ENCODE measurements at places on chromosomes 1 and 21.
A peak's percentile ranks its signal among the peaks of the same experiment; 100 is the strongest.

GRCh38 chr1:7760245-7760644 lies 10.9 kb upstream of the VAMP3 start:
- no peak for DNase-seq

DNA sequence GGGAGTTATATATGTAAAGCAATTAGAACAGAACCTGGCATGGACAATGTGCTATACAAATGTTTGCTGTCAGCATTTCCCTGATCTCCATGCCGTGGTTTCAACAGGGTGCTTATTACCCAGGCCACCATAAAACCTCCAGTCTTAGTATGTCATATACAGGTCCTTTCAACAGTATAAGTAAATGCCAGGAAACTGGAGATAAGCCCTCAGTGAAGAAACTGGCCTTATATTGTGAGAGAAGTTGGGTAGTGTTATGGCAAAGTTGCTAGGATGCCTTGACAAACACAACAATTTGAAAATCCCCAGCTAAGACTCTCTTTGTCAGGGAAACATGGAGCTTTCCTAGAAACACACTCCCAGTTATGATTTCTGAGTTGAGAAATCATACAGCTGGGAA lies 850.2 kb upstream of the ADAMTS5 start:
- DNase-seq = no peak

DNA sequence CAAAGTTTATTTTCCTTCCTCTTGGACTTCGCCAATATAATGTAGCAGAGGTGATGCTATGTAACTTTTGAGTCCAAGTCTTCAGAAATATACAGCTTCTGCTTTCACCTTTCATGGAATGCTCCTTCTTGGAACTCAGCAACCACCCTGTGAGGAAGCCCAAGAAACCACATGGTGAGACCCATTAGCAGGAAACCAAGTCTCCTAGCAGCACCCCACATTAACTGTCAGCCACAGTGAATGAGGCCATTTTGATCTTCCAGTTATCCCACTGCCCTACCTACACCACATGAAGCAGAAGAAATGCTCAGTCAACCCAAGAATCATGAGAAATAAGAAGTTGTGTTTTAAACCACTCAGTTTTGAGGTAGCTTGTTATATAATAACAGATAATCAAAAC lies 58.2 kb downstream of the PAPPA2 start:
- DNase-seq = no peak

DNA sequence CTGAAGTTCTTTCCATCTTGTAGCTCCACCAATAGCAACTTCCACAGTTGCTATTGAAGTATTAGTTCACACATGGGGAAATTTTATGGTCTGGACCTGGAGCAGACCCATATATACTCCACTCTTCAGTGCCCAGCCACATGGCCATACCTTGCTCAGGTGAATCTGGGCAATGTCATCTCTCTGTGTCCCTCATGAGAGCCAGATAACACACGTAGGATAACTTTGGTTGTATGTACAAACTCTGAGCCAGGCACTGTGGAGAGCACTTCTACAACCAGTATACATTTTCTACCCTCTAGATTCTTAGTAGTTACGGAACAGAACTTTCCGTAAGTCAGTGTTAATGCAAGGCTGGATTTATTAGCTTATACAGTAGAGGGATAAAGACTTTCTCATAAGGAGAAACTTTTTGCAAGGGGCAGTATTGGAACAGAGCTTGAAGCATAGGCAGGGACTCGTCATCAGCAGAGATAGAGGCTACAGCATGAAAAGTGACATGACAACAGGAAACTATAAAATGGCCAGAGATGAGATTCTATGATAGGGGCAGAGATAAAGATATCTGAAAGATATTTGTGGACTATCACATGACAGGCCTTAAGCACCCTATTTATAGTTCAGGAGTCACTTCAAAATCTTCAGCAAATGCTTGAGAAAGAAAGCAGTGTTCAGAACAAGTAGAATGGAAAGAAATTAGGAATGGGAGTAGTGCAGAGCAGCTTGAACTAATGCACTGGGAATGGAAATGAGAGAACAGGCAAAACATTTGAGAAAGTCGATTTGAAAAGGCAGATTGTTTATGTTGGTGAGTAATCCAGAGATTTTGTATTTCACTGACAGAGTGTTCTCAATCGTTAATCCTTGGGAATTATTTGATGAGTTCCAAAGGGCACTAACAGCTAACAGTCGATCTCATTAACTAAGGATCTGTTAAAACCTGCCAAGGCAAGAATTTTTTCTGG lies 481.8 kb downstream of the USP25 start:
- DNase-seq = no peak

GRCh38 chr1:23122023-23122748 lies 46.5 kb downstream of the LUZP1 start:
- no peak for DNase-seq

GRCh38 chr1:222006715-222007114 lies 264.8 kb upstream of the DUSP10 start:
- DNase-seq = no peak

DNA sequence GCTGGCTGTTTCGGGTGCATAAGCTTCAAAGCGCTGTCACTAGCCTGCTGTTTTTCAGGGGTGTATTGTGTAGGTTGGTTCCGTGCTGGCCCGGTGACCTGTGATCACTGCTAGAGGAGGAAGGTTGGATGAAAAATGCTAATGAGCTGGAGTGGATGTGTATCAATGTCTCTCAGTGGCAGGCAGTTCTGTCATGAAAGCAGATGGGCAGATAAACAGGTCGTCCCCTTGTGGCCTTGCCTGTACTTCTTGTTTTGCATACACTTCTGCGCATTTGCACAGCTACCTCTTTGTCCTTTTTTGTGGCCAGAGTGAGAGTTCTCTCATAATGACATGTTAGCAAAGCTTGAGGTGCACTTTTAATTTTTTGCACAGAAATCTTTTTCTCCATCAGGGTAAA lies 2.9 kb downstream of the SELENON start:
- no peak for DNase-seq

DNA sequence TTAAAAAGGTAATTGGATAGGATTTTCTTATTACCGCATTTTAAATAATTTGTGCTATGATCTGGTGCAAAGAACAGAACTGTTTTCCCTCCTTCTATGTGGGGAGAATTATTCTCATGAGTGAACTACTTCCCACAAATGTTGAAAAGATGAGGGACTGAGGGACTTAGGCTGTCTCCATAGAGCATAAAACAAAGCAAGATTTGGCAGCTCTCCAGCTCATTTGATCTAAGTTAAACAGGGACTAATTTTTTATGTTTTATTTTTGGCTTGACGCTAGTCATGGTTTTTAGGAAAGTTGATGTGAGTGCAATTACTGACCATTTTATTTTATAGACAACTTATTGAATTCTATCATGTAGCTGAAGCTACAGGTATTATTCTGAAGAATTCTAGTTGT lies 362.3 kb downstream of the HLX start:
- DNase-seq = no peak

DNA sequence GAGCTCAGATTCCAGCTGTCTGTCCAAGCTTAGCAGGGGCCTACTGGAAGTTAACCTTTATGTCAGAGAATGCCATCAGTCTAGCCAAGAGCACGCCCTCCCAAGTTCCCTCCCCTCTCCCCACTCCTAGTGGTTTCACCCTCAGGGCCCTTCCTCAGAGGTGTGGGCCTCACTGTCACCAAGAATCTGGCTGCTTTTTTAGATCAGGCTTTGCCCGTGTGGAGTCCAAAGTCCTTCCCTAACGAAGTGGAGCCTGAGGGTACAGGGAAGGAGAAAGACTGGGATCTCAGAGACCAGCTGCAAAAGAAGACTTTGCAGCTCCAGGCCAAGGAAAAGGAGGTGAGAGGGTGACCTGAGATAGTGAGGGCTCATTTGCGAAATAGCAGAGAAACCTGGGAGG lies 4.1 kb downstream of the C1orf74 start:
- no peak for DNase-seq

DNA sequence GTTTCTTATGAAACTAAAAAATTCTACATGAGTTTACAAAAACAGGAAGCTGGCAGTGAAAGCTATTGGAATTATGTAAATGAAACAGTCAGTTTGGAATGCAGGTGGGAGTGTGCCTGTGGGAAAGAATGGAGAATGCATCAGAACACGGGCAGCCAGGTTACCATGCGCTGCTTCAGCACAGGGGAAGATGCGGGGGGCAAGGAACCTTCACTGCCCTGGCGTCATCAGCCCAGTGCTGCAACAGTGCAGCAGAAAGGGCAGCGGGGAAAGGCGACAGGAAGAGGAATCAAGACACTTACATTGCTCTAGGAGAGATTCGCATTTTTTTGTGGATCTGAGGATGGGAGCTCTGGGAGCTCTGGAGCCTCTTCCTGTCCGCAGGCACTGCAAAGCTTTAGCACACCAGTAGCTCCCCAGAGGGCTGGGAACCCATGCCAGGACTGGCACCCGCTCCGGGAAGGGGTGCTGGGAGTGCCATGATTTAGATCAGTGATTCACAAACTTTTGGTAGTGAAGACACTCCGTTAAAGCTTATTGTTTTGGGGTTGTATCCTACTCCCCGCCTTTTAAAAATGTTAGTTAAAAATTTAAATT lies 64.1 kb upstream of the WDR26 start:
- no peak for DNase-seq

GRCh38 chr1:204760757-204761156 lies 75.2 kb upstream of the LRRN2 start:
- DNase-seq = no peak

- no peak for DNase-seq
These were observed at the start of gene RHBG for GRCh38 chr1:156368889-156369684. Gene RHBG (plus strand): TSS chr1:156369211. CDS start chr1:156369250, 39 bp downstream.

DNA sequence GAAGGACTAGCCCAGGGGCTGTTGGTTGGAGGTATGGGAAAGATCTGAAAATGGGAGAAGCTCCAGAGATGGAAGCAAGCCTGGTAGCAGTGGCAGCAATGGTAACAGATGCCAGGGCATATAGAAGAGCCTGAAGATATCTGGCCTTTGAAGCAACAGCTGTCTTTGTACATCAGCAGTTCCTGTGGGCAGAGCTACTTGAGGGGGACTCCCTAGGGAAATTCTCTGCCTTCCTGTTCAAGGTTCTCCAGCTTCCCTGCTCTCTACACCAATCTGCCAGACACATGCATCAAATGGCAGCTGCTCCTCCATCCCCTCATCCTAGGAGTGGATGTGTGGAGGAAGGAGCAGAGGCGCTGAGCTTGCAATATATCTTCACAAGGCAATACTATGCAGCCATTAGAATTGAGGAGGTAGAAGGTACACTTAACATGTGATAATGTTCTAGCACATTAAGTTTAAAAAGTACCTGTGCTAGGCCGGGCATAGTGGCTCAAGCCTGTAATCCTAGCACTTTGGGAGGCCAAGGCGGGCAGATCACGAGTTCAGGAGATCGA lies 2.2 kb downstream of the TMEM35B start:
- no peak for DNase-seq

- DNase-seq = no peak
These were observed 3.0 kb downstream of the EFNA3 start for GRCh38 chr1:155081472-155082300.

DNA sequence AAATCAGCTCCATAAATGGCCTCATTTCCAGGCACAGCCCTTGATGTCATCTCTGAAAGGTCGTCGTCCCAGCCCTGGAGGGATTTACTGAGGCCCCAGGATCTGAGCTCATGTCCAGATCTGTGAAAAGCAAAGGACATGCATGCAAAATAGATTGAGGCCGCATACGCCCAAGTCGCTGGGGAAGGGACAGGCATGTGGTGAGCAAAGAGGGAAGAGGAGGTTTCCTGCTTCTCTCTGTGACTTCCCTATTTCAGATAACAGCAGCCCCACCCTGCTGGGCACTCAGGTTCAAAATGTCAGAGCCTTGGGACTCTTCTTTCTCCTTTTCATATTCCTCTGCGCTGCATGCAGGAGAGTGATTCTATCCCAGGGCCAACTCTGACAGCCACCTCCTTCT lies 197.2 kb downstream of the ADSS2 start:
- DNase-seq = no peak

GRCh38 chr1:208141610-208142192 lies 102.5 kb downstream of the PLXNA2 start:
- no peak for DNase-seq

- DNase-seq = no peak
These were observed 202.9 kb downstream of the BRINP3 start for GRCh38 chr1:190274721-190275120.

DNA sequence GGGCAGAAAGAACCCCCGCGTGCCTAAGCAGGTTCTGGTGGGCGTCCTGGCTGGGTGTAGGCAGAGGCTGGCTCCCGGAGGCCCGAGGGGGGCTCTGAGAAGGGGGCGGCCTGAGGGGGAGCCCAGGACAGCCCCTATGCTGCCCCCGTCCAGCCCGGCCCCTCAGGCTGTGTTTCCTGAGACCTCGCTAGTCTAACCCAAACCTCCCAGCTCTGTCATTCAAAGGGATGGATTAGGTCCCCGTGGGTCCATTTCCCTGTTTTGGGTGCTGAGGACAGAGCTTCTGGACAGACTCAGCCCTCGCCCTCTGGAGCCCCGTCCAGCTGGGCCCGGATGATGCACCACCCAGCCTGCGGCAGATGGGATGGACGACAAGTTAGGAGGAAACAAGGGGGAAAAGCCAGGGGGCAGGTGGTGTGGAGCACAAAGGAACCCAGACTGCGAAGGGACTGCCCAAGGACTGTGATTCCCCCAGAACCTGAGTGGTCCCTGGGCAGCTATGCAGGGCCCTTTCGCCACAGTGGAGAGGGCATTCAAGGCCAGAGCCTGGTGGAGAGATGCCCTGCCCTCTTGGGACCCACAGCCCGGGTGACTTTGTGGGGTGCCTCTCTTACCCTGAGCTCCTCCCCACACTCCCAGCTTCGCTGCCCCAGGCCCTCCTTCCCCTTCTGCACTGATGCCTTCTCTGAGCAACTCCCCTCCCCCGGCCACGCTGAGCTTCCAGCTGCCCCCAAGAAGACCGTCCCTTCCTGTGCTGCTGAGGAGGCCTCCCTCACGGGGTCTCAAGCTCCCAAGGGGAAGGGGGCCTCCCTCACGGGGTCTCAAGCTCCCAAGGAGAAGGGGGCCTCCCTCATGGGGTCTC lies 2.8 kb downstream of the HES4 start:
- no peak for DNase-seq

DNA sequence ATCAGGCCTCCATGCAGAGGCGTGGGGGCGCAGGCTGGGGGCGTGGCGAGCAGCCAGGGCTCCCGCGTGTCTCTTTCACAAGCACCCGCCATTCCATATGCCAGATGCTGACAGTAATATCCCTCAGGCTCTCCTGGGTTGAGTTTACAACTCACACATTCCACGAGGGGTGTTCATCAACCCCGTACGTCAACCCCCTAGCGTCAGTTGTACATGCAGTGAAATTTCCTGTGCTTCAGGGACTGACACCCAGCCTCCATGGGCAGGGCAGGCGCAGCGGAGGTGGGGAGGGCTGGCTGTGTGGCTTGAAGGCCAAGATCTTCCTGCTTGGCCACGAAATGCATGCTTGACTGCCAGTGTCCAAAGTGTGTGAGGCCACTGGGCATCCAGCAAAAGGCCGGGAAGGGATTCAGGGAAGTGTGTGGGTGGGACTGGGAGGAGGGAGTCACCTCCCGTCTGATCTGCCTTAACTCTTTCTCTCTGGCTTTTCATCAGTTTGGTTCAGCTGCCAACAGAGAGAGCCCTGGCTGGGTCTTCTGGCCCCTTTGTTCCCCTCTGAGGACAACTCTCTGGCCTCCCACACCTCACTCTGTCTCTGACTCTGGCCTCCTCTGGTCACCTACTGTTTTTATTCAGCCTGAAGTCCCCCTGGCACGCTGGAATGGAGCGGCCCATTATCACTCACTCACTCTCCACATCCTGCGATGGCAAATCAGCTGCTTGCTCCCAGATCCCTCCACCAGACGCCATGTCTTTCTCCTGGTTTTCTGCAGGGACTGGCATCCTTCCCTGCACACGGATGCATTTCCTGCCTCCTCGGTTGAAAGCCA lies 33.8 kb downstream of the CLIC6 start:
- no peak for DNase-seq

GRCh38 chr1:8395433-8395866 lies 77.5 kb downstream of the SLC45A1 start:
- DNase-seq = no peak

GRCh38 chr1:6601049-6601922 lies 1.4 kb downstream of the KLHL21 start:
- peak; percentile 58 for DNase-seq
